Hematopoietic multipotent progenitor cell treated with erythropoietin and hydrocortisone succinate and interleukin-3 and kit ligand, for 8 days (in vitro differentiated cells): ENCODE measurements at places on chromosomes 11 and 22.

- no peak for DNase-seq
Observed at GRCh38 chr11:12111549-12112520, 1.4 kb downstream of the MICAL2 start.

GRCh38 chr11:97351939-97352338 is 962.1 kb downstream of the JRKL start:
- no peak for DNase-seq

DNA sequence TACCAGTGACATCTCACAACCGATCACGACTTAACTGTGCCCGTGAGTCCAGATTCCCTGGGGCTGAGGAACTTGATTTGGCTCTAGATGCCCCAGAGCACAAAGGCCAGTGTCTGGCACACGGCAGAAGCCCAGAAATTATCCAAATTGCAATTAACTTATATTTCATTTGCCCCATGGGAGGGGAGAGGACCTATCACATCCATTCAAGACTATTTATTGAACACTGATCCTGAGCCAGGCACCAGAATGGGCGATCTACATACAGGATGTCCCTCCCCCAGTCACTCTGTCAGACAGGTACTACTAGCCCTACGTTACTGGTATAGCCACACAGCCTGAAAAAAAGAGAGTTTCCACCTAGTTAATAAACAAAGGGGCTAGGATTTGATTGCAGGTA is 5.1 kb downstream of the DNAL4 start:
- DNase-seq: no peak

GRCh38 chr11:117431436-117431835 is 103.8 kb downstream of the CEP164 start:
- no peak for DNase-seq

GRCh38 chr11:108965306-108966001 is 300.6 kb downstream of the DDX10 start:
- no peak for DNase-seq

DNA sequence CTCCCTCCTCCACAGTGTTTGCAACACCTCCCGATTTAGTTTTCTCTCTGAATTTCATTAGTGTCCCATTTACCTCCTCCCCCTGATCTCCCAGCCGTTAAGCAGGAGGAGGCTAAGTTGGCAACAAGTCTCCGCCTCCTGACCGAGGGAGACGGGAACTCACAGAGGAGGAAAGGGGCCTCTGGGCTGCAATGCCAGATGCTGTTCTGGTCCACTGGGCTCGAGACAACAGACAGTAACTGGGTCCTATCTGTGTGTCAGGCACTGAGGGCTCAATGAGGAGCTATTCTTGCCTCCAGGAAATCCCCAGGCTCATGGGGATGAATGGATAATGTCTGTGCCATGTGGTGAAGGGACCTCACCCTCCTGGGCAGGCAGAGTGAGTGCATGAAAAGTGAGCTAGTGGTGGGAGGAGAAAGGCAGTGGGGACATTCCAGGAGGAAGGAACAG is 228.1 kb downstream of the TENM4 start:
- no peak for DNase-seq

DNA sequence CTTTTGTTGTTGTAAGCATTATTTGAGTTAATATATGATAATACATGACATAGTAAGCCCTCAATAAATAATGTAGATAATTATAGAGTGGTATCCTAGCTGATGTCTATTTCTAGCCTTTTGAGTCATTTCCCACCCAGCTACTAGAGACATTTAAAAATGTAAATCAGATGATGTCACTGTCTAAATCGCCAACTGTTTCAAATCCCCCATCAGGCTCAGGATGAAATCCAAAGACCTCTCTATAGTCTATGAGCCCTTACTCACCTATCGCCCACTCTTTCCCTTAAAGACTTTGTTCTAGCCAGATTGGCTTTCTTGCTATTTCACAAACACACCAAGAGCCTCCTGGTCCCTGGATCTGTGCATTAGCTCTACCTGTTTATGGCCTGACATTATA is 135.4 kb upstream of the PLET1 start:
- DNase-seq: no peak
